Activated CD4-positive, alpha-beta T cell treated with anti-CD3 and anti-CD28 coated beads for 1 hour (primary cell): ENCODE measurements at places on chromosomes 2 and 18.
A peak's percentile ranks its signal among the peaks of the same experiment; 100 is the strongest.

GRCh38 chr2:61493523-61493942, 22.6 kb upstream of the USP34 start:
- DNase-seq: no peak

- no peak for DNase-seq
Observed at GRCh38 chr2:118493213-118493612, 354.2 kb downstream of the EN1 start.

DNA sequence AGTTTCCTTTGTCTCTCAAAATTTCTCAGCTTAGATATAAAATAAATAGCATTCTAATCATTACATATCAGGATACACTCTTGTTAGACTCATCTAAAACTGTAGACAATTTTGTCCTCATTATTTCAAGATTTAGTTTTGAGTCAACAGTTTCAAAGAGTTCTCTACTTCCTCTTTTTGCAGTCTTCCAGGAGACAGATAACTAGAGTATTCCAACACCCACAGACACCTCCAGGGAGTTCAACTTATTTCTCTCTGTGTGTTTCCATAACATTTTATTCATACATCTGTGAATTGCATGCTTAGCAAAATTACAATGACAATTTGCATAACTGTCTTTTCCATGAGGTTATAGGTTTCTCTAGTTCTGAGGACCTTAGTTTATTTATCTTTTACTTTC, 166.6 kb upstream of the HNMT start:
- DNase-seq: no peak

GRCh38 chr2:86808315-86809161, 17.8 kb upstream of the CD8A start:
- DNase-seq: peak; percentile 84

DNA sequence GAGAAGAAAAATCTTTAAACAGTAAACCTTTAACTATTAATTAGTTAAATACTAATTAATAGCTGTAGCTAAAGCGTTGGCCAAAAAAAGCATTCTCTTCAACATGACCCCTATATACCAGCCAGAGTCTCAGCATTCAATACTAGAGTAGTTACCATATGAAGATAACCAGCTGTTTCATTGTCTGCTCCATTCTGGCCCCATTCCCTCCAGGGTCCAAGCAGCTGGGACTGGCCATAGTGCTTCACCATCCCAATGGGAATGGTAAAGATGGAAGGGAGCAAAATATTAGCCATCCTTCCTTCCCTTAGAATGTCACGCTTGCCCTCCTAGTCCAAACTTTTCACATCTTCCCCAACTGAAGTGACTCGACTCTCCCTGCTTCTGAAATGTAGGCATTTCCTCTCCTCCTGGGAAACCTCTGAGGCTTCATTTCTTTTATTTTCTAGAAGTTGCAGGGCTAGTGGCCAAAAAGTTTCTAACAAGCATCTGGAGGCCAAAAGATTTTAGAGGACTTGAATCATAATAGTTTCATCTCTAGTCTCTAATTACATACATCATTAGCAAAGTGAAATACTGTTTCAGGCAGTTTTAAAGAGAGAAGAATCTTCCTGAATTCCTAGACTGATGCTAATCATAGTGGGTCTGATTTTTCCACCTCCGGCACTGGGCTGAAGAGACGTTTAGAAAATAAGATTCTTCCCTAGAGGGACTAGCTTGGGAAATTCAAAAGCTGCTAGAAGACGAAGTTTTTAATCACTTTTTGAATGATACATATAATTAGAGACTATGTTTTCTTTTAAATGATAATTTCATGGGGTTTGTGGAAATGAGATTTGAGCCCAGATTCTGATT, 52.7 kb downstream of the CCDC68 start:
- DNase-seq: no peak

GRCh38 chr2:217016796-217017419, 157.0 kb upstream of the TNP1 start:
- DNase-seq: no peak

DNA sequence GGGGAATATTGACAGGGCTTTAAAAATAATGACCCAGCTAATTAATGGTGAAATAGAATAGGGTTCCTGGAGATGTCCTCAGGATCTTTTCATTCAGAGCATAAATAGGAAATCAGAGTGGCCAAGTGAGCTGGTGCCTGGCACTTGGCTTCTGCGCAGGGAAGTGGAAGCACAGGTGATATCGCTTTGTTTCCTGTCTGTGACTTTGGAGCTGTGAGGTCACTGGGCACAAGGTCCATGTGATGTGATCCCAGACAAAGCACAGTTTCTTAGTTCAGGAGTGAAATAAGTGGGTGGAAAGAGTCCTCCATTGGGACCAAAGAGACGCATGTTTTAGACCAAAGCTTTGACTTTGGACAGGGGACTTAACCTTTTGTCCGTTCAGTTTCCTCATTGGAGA, 338.3 kb downstream of the CYRIA start:
- DNase-seq: no peak

- DNase-seq: no peak
Observed at GRCh38 chr2:206556357-206556949, 85.8 kb upstream of the FAM237A start.

DNA sequence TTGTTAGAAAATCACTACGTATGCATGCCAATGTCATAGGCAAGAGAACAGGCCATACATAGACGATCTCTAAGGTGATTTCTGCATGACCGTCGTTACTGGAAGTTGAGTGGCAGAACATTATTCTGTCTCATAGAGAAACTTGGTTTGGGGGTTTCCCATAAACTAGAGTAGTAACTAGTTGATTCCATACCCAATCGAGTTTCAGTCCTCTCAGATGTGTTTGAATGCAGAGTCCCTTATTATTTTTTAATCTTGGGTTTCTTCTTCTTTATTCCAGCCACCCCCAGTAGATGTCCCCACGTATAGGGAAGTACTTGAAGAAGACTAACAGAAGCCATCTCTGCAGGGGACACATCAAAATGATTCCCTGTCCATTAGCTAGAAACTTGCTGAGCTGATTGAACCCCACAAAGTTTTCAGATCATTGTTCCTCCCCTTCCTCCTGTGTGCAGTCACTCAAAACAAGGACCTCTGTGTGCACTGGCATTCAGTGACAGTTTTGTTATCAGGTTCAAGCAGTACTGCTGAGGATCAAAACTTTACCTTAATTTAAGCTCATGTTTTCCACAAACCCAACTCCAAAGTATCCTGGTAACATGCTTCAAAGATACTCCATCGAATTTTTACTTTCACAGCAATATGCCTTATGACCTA, 68.4 kb upstream of the CDCA7 start:
- no peak for DNase-seq

- DNase-seq: no peak
Observed at GRCh38 chr18:23924813-23925212, 89.7 kb upstream of the TTC39C start.

GRCh38 chr18:57762686-57763085, 40.4 kb downstream of the ATP8B1 start:
- no peak for DNase-seq

DNA sequence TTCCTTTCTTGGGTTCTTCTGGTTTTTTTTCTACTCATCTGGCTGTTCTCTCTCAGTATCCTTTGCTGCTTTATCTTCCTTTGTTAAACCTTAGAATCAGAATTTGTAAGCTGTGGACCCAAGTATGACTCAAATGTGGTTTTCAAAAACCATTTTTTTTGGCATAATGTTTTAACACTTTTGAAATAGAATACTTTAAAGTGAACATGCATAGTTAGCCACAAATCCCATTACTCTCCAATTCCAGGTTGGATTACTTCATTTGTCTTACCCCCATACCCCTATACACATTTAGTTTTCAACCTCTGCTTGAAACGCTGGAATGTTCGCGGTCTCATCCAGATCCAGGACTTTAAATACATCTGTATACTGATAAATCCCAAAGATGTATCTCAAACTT, 29.1 kb downstream of the ALMS1 start:
- DNase-seq: no peak

DNA sequence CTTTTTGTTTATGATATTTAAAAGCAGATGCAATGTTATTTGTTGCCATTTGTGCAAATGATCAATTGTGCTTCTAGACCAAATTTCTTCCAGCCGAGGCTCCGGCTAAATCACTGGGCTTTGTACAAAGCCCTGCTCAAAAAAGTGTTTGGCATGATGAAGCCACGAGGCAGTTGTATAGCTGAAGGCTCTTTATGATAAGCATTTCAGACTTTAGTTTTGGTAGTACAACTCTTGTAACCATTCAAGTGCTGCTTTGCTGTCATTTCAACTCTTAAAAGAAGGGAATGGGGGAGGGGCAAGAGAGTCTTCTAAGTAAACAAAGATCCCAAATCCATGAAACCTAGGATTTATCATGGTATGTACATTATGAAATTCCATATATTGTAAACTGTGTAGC, 3.3 kb upstream of the ZNF532 start:
- DNase-seq: no peak

- no peak for DNase-seq
Observed at GRCh38 chr18:60892855-60893254, 440.4 kb upstream of the CDH20 start.

- no peak for DNase-seq
Observed at GRCh38 chr2:221336967-221337366, 235.1 kb downstream of the EPHA4 start.

DNA sequence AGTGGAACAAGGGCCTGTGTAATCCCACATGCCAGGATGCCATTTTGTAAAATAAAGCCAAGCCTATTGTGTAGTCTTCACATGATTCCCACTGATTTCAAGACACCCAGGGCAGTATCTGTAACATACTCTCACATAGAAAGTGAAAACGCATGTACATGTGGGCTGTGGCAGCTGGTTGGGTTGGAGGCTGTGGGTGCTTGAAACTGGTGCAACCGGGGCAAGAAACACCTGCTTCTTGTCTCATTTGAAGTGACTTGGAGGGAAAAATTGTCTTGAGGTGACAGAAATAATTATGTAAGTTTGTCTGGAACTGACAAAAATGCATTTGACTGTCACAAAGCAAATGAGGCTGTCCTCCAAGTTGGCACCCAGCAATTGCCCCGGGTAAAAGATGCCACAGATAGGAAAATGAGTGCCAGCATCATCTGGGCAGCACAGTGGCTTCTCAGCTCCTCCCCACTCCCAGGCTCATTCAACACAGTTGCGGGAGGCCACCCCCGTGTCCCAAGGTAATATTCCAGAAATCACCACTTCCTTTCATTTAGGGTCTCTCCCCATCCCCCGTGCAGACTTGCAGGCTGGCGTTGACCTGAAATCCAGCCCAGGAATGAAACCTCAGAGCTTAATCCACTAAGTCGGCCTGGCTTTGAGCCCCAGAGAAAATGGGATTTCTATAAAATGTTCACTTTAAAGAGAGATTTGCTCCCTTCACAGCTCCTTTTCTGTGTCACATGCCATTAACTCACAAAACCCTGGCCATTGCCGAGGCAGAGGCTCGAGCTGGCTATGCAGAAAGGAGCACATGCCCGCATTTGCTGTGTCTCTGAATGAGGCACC, 293.9 kb upstream of the PARD3B start:
- no peak for DNase-seq

GRCh38 chr2:19579461-19579860, 221.0 kb upstream of the OSR1 start:
- no peak for DNase-seq

DNA sequence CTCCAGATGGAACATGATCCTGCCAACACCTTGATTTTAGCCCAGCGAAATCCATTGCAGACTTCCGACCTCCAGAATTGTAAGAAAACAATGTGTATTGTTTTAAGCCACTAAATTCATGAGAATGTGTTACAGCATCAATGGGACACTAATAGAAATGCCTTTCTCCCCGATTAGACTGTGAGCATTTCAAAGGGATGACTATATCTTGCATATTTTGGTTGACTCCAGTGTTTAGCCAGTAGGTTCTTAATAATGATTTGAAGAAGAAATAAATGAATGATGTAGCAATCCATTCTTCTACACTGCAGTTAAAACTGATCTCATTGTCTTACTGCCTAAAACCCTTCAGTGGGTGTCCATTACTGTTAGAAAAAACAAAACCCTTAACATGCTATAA, 67.4 kb upstream of the ACVR1C start:
- DNase-seq: no peak

DNA sequence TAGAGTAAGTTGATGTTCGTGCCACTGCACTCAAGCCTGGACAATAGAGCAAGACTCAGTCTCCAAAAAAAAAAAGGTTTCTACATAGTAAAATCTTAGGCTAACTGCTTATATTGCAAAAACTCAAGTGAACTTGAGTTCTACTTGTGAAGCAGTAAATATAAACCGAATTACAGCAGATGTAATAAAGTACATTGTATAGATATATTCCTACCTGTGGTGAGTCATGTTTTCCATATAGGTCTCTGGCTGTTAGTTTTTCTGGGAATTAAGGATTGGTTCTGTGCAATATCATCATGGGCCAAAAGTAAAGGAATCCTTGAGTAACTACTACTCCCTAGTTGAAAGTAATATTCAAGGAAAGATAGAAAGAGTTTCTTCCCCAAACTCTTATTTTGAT, 159.9 kb downstream of the DYM start:
- DNase-seq: no peak

- DNase-seq: no peak
Observed at GRCh38 chr2:65232636-65233035, 5.0 kb downstream of the ACTR2 start.

DNA sequence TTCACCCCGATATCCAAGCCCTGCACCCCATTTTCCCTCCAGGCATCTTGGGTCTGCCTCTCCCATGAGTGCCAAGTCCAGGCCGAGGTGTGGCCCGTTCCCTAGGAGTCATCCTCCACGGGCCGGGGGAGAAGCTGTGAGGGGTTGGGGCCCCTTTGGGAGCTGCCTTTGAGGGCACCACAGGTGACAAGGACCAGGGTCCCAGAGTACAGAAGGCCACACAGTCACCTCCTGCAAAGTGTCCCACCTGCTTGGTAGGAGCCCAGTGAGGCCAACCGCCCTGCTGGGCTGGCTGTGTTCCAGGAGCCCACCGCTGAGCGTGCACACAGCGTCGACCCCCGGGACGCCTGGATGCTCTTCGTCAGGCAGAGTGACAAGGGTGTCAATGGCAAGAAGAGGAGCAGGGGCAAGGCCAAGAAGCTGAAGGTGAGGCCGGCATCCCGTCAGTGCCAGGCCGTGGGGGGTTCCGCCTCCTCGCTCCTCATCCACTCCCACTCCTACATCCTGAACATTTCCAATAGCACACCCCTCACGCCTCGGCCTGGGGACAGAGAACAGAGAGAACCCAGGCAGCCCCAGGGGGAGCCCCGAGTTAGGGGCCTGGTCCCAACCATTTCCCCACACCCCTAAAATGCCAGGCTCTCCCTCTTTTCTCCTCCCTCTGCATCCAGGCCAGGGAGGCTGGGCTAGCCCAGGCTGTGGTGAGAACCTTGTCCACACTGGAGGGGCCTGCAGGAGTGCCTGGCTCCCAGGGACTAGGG, 2.7 kb downstream of the ERFE start:
- no peak for DNase-seq

GRCh38 chr2:191636235-191636543, 41.7 kb upstream of the NABP1 start:
- DNase-seq: no peak

GRCh38 chr2:216860426-216861137, 718 bp upstream of the TNP1 start:
- DNase-seq: no peak

DNA sequence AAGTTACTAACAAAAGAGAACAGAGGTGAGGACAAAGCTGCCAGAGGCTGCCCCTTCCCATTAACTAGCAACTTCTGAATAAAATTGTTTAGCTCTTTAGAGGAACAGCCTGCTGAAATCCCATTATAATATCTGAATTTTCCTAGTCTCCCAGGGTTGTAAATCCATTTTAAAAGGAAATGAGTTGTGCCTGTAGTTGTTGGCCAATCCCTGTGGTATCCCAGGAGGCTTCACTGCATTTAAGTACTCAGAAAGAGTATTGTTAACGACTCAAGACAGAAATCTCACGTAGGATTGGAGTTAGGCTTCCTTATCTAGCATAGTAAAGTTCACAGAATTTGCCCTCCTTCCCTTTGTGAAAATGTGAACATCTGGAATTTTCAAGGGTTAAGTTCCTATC, 8.9 kb downstream of the LAPTM4A start:
- no peak for DNase-seq

GRCh38 chr2:62343206-62343605, 147.3 kb downstream of the B3GNT2 start:
- no peak for DNase-seq
